GM23338 (cell line): ENCODE measurements at places on chromosomes 11 and 22. TPM values are rescaled to one million over a fixed set of nuclear protein-coding genes. Genes with fewer than 3 reads are reported as not detected.
A peak's percentile ranks its signal among the peaks of the same experiment; 100 is the strongest.

APOA5 gene
- 0.18 TPM in 1 of 2 replicates, not detected in the other for polyA plus RNA-seq

DNA sequence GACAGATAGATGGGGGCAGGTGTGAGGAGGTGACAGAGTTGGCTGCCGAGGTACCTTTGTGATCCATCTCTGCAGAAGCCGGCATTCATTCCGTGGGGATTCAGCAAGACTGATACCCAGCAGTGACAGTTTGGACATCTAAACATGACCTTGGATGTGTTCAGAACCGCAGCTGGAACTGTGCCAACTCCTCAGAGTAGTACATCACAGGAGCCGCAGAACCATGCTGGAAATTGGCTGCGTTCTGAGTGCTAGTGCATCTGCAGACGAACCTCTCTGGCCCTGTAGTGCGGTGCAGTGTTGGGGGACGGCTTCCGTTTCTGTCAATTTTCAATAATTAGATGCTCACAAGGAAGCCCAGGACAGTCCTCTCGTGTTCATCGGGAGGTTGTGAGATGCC, 772.1 kb downstream of the NTM start:
- H3K36me3 ChIP-seq: no peaks in the 10 kb centered on the region
- no peak overlapping the region for H3K4me3 ChIP-seq
- no peaks in the 10 kb centered on the region for H3K27me3 ChIP-seq

GRCh38 chr11:112523477-112523876, 262.8 kb upstream of the PLET1 start:
- H3K4me1 ChIP-seq: no peaks in the 10 kb centered on the region
- DNase-seq: peak; percentile 5
- H3K27me3 ChIP-seq: no peaks in the 10 kb centered on the region

GGTLC3 gene
- not detected in 2 replicates for polyA plus RNA-seq

DNA sequence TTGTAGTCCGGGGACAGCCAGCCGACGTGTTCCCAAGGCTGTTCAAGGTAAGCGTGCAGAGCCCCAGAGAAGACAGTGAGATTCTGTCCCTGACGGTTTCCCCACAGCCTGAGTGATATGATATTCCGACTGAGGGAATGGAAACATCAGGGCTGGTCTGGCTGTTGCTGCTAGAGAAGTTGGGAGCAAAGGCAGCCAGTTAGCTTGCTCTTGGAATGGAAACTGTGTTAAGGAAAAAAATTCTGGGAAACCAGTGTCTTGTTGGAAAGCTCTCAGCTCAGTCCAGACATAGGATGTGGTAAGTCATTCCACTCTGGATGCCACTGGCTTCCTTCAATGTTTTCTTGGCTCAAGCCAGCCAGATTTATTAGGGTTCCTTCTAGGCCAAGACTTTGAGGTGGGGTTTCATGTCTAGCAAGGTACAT, 8.8 kb downstream of the CRY2 start:
- no peak for DNase-seq
- H3K4me1 ChIP-seq: peaks cover 54% of the 10 kb centered on the region
- no peaks in the 10 kb centered on the region for H3K36me3 ChIP-seq
- no peaks in the 10 kb centered on the region for H3K27me3 ChIP-seq
- H3K4me3 ChIP-seq: no peak overlapping the region
- no peak overlapping the region for H3K27ac ChIP-seq

DNA sequence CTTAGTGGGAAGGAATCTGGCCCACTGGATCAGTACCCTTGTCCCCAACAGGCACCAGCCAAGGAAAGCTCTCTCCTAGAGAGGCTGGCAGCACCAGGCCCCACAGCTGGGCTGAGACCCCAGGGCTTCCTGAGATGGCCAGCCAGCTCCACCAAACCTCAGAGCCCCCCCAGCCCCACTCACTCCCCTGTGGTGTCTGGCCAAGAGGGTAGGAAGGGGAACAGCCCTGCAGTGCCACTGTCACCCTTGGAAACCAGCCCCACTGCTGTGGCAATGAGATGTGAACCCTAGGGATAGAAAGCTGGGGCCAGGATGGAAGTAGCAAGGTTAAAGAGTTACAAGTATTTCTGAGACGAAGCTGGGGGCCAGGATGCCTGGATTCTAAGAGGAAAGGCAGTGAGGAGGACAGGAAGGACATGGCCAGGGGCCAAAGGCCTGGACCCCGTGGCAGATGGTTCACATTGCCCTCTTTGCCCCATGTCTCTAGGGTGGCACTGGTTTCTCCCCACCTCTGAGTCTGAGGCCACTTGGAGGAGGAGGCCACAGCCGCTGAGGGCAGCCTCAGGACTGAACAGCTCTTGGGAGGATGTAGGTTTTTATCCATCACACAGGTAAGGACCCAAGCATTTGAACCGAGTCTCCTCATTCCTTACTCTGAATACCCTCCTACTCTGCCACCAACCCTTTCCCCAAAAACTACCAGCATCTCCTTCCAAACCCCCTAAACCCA, 28.8 kb downstream of the NRXN2 start:
- H3K4me3 ChIP-seq: no peak overlapping the region
- H3K4me1 ChIP-seq: peaks cover 15% of the 10 kb centered on the region
- no peak overlapping the region for H3K27ac ChIP-seq
- H3K27me3 ChIP-seq: no peaks in the 10 kb centered on the region

DNA sequence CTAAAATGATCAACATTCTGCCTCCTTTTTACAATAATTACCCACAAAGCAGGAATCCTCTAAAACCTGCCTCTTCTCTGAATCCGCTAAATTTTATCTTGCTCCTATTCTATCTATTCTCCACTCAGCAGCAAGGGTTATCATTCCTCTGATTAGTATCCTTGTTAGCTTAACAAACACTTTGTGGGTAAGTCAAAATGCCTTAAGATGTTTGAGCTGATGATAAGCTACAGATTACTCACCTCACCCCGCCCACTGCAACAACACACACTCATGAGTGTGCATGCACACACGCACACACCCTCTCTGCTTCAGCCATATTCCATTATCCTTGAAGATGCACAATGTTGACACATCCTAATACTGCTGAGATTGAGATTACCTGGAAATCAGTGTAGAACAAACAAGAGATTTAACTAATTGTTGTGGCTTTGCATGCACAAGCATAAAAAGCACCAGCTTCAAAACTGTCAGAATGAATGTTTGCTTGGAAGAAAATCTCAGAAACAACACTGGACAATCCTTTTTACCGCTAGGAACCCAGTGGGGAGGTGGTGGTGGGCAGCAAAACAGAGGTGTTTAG, 130.9 kb downstream of the BBOX1 start:
- no peaks in the 10 kb centered on the region for H3K27me3 ChIP-seq
- H3K27ac ChIP-seq: no peak overlapping the region
- no peak for DNase-seq
- no peaks in the 10 kb centered on the region for H3K36me3 ChIP-seq
- H3K4me3 ChIP-seq: no peak overlapping the region

DNA sequence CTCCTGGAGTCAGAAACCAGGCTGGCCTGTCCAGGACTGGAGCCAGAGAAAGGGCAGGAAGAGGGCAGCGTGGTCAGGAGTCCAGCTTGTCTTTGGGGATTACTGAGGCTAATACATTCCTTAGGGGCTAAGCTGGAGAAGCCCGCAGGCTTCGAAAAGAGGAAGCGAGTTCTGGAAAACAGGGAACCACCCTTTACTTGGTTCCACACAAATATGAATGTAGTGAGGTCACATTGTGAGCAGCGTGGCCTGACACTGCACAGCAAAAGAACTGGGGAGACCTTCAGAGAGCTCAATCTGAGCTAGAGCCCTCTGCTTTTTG, 132.3 kb downstream of the CEP164 start:
- H3K4me1 ChIP-seq: no peaks in the 10 kb centered on the region
- H3K27ac ChIP-seq: no peak overlapping the region
- no peak for DNase-seq
- H3K36me3 ChIP-seq: no peaks in the 10 kb centered on the region

GRCh38 chr22:40426594-40427333, 56.4 kb downstream of the SGSM3 start:
- no peaks in the 10 kb centered on the region for H3K27me3 ChIP-seq
- H3K36me3 ChIP-seq: no peaks in the 10 kb centered on the region; the same call in 1 of the 2 replicates
- H3K4me1 ChIP-seq: no peaks in the 10 kb centered on the region
- no peak overlapping the region for H3K27ac ChIP-seq
- no peak for DNase-seq

GRCh38 chr11:113488931-113489351, 13.7 kb upstream of the DRD2 start:
- no peak overlapping the region for H3K4me3 ChIP-seq
- no peak overlapping the region for H3K27ac ChIP-seq
- no peaks in the 10 kb centered on the region for H3K27me3 ChIP-seq
- no peaks in the 10 kb centered on the region for H3K4me1 ChIP-seq

GRCh38 chr22:27948569-27948968, 29.5 kb upstream of the PITPNB start:
- H3K36me3 ChIP-seq: no peaks in the 10 kb centered on the region
- H3K4me3 ChIP-seq: no peak overlapping the region
- H3K27ac ChIP-seq: no peak overlapping the region
- no peak for DNase-seq
- no peaks in the 10 kb centered on the region for H3K4me1 ChIP-seq

GRCh38 chr22:20589614-20590476, 82.4 kb downstream of the MED15 start:
- no peaks in the 10 kb centered on the region for H3K27me3 ChIP-seq
- H3K36me3 ChIP-seq: no peaks in the 10 kb centered on the region
- no peak for DNase-seq
- H3K4me1 ChIP-seq: no peaks in the 10 kb centered on the region
- H3K4me3 ChIP-seq: no peak overlapping the region

IL18 gene
- polyA plus RNA-seq: 1.7 and 1.8 TPM in 2 replicates

GRCh38 chr22:47375621-47376321, 613.3 kb downstream of the TBC1D22A start:
- H3K27me3 ChIP-seq: no peaks in the 10 kb centered on the region
- H3K36me3 ChIP-seq: 0 out of 2 replicates have a peak, but pooled peaks cover 4% of the 10 kb centered on the region
- no peaks in the 10 kb centered on the region for H3K4me1 ChIP-seq
- H3K4me3 ChIP-seq: no peak overlapping the region
- no peak overlapping the region for H3K27ac ChIP-seq

DNA sequence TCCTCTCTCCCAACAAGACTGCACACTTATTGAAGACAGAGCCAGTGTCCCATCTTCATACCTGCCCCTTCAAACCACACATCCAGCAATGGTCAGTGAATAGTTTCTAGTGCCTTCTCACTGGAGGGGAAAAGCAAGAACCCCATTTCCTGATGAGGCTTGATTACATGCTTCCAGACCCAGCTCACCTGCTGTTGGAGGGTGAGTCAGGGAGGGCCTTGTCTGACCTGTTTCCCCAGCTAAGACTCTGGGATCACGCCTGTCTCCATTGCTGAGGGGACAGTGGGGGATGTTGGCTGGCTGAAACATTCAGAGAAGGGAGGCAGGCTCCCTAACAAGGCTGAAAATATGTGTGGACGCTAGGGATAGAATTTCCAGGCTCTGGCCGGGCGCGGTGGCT, 27.5 kb upstream of the ZDHHC13 start:
- no peak for DNase-seq
- no peaks in the 10 kb centered on the region for H3K27me3 ChIP-seq
- no peaks in the 10 kb centered on the region for H3K4me1 ChIP-seq
- no peaks in the 10 kb centered on the region; the same call in 1 of the 2 replicates for H3K36me3 ChIP-seq
- H3K27ac ChIP-seq: no peak overlapping the region
- no peak overlapping the region for H3K4me3 ChIP-seq

DNA sequence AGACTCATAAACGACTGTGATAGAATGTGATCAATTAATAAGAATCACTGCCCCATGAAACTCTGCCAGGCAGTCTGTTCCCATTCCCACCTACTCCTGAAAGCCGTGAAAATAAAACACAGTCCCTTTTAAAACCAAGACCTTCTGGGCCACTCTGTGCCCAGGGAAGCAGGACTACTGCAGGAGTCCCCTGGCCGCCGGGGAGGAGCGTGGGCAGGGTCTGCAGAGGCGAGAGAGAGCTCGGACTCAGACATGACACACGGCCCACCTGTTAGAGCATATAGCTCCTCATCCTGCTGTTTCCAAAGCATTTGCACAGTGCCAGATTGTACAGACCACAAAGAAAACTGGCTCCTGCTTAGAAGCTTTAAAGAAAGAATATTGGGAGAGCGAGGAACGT, 400.5 kb downstream of the SHANK2 start:
- no peak overlapping the region for H3K27ac ChIP-seq
- no peaks in the 10 kb centered on the region for H3K27me3 ChIP-seq
- no peaks in the 10 kb centered on the region for H3K36me3 ChIP-seq
- no peak overlapping the region for H3K4me3 ChIP-seq

- H3K27me3 ChIP-seq: no peaks in the 10 kb centered on the region
- no peak overlapping the region for H3K4me3 ChIP-seq
- no peaks in the 10 kb centered on the region for H3K36me3 ChIP-seq
- peaks cover 28% of the 10 kb centered on the region for H3K4me1 ChIP-seq
Measured at GRCh38 chr22:27633296-27633871, 168.2 kb downstream of the MN1 start.

DNA sequence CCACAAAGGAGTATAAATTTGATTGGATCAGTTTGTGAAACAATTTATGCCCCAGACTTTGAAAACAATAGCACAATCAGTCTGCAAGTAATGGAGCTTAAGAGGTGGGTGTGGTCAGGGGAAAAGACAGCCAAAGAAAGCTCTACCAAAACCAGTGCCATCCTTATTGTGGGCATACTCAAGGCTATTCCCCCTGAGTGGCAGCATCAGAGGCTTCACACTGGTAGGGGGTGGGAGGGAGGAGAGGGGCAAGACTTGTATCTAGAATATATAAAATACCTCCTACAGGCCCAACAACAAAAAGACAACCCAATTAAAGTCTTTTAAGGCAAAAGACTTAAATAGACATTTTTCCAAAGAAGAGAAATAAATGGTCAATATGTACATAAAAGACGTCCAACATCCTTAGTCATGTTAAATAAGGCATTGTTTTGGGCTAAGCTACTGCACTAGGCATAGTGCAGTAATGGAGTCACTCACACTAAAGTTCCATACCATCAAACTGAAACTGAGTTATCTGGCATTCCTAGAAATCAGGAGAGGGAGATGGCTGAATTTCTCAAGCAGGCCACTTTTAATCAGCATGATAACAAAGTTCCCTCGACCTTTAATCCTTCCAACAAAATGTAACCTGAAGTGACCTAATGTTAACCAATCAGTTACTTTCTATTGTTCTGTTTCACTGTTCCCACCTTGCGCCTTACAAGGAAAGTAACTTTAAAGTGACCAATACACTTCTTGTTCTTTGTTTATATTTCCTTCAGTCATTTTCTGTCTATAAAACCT, 24.8 kb downstream of the NARS2 start:
- H3K36me3 ChIP-seq: no peaks in the 10 kb centered on the region
- H3K4me3 ChIP-seq: no peak overlapping the region
- peaks cover 13% of the 10 kb centered on the region for H3K4me1 ChIP-seq
- DNase-seq: peak; percentile 84

DNA sequence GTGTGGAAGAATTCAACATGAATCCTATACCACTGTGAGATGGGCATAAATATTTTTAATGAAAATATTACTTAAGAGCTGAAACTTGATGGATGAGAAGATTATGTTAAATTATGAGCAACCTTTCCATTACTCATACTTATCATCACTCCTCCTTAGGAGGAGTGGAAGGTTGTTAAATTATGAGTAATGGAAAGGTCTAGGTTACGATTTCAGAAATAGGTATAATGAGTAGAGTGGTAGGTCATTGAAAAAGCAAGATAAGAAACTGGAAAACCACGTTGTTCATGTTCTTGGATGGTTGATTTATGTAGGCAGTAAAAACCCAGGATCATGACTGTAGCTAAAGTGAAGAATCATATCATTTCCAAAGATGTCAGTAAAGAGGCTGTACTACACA, 973.2 kb upstream of the RAG2 start:
- H3K36me3 ChIP-seq: no peaks in the 10 kb centered on the region
- H3K4me1 ChIP-seq: no peaks in the 10 kb centered on the region
- no peak overlapping the region for H3K4me3 ChIP-seq
- H3K27me3 ChIP-seq: no peaks in the 10 kb centered on the region
